ENCODE measurements at places on chromosomes 7 and 10.
A peak's percentile ranks its signal among the peaks of the same experiment; 100 is the strongest.

GRCh38 chr10:132506711-132507408 lies 30.7 kb upstream of the INPP5A start:
- no peak for DNase-seq

DNA sequence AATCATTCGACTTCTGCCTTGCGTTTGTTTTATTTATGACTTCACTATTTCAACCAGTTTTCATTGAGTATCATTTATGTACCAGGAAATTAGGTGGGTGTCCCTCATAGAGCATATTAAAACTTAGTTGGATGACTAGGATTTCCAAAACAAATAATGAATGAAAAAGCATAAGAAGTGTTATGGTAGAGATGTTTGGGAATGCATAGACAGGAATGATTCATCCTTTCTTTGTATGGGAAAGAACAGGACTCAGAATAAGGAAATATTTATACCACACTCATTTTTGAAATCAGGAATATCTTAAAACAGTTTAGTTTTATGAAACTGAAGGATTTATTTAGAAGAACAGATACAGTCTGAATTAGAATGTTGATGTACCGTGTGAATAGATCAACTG lies 315.7 kb downstream of the EXOC4 start:
- no peak for DNase-seq

DNA sequence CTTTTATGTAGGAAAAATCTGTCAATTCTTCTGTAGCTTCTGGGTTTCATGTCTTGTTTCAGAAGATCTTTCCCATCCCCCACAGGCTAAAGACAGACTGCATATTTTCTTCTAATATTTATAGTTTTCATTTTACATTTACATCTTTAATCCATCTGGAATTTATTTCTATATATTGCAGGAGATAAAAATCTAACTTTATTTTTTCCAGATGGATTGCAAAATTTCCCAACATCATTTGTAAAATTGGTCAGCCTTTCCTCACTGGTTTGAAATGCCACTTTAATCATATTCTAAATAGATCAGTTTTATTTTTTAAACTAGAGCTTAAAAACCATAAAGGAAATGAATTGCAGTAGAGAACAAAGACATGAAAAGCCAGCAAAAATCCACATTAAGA lies 46.9 kb downstream of the TMEM26 start:
- no peak for DNase-seq

DNA sequence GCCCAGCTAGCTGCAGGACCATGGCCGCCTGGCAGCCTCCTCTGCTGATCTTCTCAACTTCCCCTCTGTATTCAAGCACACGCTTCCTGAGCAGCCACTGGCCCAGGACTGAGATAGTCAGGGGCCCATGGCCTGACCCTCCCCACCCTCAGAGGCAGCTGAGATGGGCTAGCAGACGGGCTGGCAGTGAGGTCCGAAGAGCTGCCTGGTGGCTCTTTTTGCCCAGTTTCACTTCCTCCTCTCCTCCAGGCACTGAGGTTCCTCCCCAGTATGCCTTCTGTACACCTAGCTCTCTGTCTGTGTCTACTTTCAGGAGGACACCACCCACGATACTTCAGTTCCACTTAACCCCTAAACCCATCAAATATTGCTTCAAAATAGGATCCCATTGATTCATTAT lies 395.6 kb downstream of the TNS3 start:
- DNase-seq, result no peak

GRCh38 chr10:132570771-132571649 lies 33.4 kb downstream of the INPP5A start:
- DNase-seq, result peak; percentile 55

- no peak for DNase-seq
Measured at GRCh38 chr7:158133057-158133456, 454.6 kb downstream of the PTPRN2 start.

DNA sequence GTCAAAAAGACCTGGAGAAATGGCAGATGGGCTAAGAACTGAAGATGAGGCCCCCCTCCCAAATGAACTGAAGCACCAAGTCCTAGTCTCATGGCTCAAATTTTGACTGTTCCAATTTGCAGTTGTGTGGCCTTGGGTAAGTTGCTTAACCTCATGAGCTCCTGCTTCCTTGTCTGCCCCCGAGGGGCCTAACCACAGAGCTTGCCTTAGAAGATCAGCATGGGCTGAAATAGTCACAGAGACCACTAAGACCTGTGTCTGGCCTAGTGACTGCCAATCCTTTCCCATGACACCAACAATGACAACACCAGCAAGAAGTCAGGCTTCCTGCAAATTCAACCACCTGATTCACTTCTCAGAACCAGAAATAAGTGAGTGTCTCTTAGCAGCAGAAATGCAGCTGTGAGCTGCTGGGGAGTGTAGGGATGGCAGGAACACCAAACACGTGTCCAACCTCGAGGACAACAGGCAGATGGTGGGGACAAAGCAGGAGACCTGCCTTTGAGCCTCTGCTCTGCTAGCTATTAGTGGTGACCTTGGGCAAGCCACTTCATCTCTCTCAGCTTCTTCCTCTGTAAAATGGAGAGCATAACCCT lies 23.7 kb downstream of the CRHR2 start:
- no peak for DNase-seq

GRCh38 chr7:120733143-120733542 lies 124.8 kb downstream of the TSPAN12 start:
- no peak for DNase-seq

DNA sequence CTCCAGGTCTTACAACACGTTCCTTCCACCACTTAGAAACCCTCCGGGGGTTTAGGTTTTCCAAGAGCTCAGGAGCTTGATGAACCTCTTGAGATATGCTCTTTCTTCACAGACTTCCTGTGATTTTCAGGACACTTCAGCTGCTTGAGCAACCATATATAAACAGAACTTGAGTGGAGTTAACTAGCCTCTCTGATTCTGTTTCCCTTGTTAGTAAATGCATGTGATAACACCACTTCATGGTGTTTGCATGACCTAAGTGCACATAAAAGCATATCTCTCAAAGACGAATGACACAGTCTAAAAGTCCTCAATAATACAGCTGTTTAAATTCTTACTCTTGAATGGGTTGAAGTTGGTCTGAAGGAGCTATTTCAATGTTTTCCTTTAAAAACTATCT lies 9.9 kb downstream of the PRR15 start:
- no peak for DNase-seq

DNA sequence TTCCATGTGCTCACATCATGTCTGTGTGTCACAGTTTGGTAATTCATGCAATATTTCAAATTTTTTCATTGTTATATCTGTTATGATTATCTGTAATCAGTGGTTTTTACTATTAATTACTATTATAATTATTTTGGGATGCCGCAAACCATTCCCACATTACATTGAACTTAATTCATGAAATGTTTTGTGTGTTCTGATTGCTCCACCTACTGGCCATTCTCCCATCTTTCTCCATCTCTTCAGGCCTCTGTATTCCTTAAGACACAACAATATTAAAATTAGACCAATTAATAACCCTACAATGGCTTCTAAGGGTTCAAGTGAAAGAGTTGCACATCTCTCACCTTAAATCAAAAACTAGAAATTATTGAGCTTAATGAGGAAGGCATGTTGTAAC lies 398.5 kb downstream of the PCDH15 start:
- DNase-seq, result peak; percentile 9

GRCh38 chr7:29574659-29575058 lies 11.0 kb downstream of the PRR15 start:
- DNase-seq, result no peak

- DNase-seq, result no peak
Measured at GRCh38 chr7:66967029-66967428, 28.4 kb downstream of the SBDS start.

DNA sequence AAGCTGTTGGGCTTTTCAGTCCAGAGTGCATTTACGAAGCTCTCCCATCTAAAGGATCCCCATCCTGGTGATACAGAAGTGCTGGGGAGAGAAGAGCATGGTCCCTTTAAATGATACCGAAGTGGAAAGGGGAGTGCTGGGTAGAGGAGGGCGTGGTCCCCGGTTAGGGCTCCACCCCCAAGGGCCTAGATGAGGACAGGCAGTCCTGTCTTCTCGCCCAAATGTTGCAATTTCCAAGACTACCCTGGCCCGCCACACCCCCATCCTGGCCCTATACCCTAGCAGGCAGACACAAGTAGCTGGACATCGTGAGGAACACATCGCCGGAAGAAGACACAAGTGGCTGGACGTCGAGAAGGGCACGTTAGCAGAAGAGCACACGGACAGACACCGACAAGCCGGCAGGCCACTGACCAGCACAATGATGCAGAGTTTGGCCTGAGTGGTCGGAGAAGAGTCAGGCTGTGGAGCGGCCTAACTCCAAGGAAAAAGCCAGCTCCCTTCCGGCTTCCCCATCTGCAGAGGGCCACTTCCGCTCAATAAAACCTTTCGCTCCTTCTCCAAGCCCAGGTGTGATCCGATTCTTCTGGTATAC lies 439.5 kb upstream of the NRP1 start:
- no peak for DNase-seq

- no peak for DNase-seq
Measured at GRCh38 chr7:12401538-12402364, 1.9 kb downstream of the VWDE start.

GRCh38 chr10:11875494-11876281 lies 52.5 kb downstream of the PROSER2 start:
- no peak for DNase-seq

GRCh38 chr7:121510858-121511482 lies 114.9 kb upstream of the FAM3C start:
- no peak for DNase-seq

DNA sequence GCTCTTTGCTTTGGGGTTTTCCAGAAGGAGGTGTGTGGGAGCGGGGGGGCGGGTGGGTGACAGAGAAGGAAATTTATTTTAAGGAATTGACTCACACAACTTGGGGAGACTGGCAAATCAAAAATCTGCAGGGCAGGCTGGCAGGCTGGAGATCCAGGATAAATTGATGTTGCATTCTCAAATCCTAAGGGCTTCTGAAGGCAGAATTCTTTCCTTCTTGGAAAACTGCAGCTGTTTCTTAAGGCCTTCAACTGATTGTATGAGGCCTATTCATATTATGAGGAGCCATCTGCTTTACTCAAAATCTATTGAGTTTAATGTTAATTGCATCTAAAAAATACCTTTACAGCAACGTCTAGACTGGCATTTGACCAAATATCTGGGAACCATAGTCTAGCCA lies 1528.8 kb upstream of the LRRTM3 start:
- DNase-seq, result no peak

DNA sequence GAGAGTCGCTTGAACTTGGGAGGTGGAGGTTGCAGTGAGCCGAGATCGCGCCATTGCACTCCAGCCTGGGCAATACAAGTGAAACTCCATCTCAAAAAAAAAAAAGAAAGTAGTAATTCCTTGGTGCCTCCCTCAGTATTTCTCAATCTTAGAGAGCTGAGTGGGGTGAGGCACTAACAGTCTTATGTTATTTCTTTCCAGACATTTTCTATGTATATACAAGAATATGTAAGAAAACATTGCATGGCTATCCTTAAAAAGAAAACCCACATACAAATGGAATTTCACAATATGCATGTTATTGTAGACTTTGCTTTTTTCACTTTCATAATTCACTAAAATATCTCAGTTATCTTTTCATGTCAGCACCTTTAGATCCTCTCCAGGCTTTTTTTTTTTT lies 13.6 kb upstream of the SLF2 start:
- DNase-seq, result no peak

DNA sequence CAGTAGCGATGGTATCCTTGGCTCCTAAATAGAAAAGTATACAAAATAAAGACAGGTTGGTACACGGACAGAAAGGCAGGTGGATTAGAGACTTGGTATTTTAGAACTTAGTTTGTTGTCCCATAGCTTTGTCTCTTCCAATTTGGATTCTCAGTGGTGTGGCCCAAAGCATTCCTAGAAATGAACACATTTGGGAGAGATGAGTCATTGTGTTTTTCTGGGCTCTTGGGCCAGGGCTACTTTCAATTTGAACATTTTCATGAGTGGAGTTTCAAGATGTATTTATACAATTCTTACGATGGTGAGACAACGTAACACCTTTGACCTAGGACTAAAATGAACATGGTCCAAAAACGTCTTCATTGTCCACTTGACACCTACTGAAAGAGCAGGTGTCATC lies 225.1 kb upstream of the YAE1 start:
- DNase-seq, result no peak

GRCh38 chr7:25549271-25549921 lies 321.1 kb upstream of the NPVF start:
- no peak for DNase-seq

GRCh38 chr7:130430115-130430514 lies 10.7 kb downstream of the CEP41 start:
- no peak for DNase-seq

DNA sequence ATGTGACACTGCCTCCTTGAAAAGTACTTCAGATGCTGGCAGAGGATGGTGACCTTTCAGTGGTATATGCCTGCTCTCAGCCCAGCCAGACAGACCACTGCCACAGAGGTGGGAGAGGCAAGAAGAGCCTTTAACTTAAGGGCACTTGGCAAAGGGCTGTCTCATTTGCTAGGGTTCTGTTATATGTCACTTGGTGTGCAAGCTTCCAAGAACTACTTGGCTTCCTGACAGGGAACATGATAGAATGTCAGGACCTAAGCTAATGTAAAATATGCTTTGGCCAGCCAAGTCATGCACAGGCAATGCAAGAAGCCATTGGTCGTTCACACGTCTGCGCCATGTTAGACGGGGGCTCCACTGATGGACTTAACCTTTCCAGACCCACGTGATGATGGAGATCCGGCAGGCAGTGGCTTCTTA lies 54.7 kb downstream of the RBM20 start:
- no peak for DNase-seq

DNA sequence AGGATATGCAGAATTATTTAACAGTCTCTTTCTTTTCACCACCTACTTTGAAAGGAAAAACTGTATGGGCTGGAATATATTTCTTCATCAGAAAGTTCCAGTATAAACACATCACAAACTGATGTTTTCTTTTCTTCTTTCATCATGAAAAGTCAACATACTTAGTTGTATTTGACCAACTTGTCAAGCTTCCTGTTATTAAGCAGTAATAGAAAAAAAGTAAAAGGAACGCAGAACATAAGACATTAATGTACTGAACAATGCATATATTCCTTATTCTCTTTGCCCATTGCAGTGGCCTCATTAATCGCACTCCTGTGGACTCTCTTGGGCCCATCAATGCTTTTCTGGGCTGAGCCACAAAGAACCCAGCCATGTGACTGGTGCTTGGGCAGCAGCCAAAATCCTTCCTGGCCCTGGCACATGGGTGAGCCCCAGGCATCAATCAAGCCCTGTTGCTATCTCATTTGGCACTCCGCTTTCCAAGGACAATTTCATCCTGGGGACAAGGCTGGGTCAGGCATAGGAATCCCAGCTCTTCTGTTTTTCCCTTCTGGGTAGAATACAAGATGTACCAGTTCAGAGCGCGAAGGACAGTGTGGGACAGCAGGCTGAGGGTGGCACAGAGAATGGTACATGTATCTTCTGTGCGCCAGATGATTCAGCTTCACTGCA lies 42.3 kb downstream of the RHOBTB1 start:
- DNase-seq, result peak; percentile 56

DNA sequence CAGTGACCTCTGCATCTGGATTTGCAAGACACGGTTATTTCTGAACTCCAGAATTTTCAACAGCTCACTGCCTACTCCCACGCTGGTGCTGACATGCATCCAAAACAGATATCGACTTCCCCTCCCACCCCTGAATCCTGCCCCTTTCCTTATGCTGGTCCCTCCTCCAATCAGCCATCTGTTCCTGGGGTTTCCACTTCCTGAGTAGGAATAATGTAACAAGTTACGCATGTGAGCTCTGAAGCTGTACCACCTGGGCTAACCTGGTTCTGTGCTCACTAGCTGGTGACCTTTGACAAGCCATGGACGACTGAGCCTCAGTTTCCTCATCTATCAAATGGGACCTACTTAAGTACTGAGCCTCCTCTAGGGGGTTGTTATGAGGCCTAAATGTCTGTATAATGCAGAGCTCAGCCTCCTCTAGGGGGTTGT lies 1.7 kb upstream of the NCAPG2 start:
- DNase-seq, result no peak
